ENCODE measurements at places on chromosomes 1 and 21.

GRCh38 chr1:179016706-179017382, 8.8 kb upstream of the FAM20B start:
- peak; percentile 4 for DNase-seq

DNA sequence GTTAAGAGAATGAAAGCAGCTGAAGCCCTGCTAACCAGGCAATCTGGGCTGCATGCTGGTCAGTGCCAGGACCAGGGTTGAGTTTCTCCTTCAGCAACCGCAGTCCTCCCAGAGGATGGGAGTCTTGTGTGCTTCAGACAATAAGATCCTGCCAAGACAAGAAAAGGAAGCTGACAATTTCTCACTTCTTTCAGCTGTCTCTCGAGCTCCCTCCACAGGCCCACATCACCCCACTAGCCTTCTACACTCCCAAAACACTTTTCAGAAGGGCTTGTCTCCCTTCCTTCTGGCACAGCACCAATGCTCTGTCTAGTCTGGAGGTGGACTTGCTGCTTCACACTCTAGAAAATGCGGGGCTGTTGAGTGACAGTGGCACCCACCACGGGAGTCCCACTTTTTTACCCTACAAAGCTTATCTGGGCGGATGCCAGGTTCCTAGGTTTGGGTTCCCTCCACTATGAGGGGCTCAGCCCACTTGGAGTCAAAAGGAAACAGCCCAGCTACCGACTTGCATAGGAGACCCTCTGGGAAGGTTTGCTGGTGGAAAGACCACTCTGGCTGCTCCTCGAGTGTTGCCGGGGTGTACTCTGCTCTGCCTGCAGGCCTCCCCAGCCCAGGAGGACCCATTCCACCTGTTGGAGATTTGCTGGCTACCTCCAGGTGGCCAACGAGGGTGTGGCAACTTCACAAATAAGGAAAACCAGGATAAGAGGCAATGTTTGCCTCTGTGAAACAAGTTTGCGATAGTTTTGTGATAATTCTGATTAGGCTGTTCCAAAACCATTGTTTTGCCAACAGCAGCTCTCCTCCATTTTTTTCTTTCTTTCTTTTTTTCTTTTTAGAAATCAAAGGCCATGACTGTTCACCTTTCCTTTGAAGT, 68.9 kb downstream of the TENT5C start:
- no peak for DNase-seq

DNA sequence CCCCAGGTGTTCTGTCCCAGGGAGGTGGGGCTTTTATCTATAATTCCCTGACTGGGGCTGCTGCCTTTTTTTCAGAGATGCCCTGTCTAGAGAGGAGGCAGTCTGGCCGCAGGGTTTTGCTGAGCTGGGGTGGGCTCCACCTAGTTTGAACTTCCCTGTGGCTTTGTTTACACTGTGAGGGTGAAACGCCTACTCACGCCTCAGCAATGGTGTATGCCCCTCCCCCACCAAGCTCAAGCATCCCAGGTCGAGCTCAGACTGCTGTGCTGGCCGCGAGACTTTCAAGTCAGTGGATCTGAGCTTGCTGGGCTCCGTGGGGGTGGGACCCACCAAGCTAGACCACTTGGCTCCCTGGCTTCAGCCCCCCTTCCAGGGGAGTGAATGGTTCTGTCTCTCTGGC, 124.3 kb downstream of the CENPF start:
- DNase-seq: no peak

DNA sequence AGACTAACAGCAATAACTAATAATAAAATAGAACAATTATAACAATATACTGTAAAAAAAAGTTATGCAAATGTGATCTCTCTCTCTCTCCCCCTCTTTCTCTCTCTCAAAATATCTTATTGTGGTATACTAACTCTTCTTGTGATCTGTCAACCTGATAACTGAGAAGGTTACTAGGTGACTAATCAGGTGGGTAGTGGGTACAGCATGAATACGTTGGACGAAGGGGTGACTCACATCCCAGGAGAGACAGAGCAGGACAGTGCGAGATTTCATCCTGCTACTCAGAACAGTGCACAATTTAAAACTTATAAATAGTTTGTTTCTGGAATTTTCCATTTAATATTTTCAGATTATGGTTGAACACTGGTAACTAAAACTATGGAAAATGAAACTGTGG, 257.5 kb downstream of the LRRC40 start:
- no peak for DNase-seq

DNA sequence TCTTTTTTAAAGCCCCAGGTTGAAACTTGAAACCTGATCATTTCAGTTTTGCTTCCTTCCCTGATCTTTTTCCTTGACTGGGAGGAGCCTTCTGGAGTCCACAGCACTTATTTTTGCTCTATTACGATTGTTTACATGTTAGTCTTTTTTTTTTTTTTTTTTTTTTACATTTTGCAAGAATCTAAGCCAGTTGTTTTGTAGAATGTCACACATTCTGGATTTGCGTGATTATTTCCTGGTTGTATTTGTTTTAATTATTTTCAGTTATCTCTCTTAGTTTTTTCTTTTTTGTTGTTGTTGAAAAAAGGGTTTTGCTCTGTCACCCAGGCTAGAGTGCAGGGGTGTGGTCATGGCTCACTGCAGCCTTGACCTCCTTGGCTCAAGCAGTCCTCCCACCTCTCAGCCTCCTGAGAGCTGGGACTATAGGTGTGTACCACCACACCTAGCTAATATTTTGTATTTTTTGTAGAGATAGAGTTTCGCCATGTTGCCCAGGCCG, 32.8 kb downstream of the OSBPL9 start:
- DNase-seq: no peak

DNA sequence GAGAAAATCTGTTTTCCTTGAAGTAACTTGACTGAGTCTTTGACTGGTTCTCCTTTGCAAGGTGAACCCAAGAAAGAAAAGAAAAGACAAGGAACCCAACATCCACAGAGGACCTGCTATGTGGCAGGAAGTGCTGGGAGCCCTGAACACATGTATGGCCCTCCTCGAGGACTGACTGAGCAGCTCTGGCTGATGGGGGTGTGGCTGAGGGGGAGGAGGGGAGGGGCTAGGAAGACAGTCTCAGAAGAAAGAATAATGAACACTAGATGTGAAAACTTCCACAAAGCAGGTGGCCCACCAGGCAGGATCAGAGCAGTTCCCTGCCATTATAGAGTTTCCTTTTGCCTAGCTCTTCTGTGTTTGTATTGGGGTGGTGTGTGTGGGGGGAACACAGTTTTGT, 26.1 kb downstream of the NENF start:
- no peak for DNase-seq

DNA sequence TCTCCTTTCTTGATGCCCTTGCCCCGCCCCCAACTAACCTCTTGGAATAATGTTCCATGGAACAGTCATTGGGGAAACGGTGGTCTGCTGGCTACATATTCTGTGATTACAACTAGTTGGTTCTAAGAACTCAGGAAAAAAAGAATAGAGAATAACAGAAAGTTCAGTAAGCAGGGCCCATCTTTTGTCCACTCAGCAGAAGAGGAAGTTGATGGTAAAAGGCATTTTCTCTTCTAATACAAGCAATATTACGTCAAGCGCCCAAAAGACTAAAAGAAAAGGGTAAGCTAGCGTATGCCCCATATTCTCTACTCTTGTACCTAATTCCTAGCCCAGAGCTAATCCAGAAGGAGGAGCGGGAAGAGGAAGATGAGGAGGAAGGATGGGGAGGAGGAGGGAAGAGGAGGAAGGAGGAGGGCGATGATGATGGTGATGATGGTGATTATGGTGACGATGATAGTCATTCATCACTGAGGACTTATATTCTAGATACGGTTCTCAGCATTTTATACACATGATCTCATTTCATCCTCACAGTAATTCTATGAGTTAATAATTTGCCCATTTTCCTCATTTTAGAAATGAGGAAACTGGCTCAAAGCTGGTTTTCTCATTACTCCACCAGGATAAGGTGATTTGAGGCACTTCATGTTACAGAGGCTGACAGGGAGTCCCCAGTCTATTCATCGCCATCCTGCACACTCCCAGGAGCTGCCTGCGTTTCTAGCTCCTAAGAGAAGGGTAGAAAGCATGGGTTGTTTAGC, 76.6 kb upstream of the EFHD2 start:
- no peak for DNase-seq

GRCh38 chr1:175089136-175089718, 21.6 kb downstream of the TNN start:
- no peak for DNase-seq

GRCh38 chr1:9494936-9495758, 44.1 kb upstream of the SLC25A33 start:
- DNase-seq: peak; percentile 10

All from NCI-H748 treated with DMSO at 0.1 percent for 48 hours (cell line).